ENCODE measurements at places on chromosomes 2 and 18.

DNA sequence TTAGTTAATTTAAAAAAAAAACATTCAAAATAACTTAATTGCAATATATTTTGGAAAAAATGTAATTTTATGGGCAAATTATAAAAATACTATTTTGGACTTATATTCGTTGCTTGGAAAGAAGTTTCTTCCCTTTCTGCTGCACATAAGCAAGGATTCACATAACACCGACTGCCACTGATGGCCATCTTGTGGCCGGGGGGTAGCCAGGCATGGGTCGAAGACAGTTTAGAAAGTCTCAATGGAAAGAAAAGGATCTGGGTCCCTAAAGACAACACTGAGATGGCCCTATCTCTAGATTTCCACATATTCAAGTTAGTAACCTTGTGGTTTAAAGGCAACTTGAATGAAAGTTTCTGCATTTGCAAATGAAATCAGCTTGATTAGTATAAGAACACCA, 318.6 kb downstream of the AKAIN1 start:
- no peak for DNase-seq

DNA sequence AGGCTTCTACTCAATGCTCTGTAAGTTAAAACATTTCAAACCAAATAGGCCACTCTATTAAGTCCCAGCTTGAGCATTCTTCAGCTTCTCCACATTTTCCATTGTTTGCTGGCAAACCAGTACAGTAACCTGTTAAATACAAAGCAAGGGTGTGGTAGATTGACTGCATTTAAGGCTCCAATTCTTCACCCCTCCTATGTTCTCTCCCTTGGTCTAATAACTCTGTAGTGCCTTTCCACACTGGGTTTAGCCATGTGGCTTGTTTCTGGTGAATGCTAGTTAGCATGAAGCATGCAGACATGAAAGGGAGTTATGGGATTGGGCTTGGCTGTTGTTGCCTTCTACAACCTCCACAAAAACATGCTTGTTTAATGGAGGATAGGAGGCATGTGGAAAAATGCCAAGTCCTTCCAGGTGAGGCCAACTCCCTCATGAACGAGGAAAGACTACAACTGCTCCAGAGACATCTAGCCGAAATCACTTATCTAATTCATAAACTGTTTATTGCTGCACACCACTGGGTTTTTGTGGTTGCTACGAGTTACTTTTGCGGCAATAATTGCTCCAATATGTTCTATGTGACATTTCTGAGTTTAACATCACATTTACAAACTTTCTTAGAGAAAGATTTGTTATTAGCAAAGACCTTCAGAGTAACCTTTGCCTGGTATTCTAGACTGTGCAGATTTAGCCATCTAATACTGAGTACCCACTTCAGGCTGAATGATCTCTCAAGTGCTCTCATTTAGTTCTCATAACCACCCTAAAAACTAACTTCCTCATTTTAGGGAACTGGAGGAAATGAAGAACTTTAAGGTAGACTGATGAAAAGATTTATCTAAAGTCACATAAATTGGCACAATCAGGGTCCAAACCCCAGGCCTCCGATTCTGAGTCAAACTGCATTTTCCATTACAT, 104.0 kb downstream of the SMAD2 start:
- no peak for DNase-seq

DNA sequence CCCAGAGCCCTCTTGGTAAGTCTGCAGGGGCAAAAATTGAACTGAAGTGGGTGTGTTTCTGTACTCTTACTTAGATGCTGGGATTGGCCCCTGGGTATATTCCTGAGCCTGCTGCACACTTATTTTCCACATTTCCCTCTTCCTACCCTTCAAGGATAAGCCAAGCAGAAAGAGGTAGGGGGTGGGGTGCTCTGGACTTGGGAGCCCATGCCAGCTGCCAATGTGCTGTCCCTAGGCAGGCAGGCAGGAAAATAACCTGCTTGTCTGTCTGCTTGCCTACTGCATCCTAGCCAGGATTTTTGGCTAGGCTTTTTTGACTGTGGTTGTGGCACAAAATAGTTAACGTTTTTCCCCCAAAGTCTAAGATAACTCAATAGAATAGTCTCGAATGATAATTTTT, 234.3 kb downstream of the ALK start:
- no peak for DNase-seq

DNA sequence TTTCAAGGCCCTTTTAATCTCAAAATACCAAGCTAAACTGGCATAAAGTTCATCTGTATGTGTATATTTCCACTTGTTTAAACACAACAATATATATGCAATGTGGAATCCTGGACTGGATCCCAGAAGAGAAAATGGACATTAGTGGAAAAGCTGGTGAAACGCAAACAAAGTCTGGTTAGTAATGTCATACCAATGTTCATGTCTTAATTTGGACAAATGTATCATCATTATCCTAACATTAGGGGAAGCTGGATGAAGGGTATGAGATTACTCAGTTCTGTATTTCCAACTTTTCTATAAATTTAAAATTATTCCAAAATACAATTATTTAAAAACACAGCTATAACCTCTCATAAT, 3.8 kb downstream of the SP3 start:
- no peak for DNase-seq

DNA sequence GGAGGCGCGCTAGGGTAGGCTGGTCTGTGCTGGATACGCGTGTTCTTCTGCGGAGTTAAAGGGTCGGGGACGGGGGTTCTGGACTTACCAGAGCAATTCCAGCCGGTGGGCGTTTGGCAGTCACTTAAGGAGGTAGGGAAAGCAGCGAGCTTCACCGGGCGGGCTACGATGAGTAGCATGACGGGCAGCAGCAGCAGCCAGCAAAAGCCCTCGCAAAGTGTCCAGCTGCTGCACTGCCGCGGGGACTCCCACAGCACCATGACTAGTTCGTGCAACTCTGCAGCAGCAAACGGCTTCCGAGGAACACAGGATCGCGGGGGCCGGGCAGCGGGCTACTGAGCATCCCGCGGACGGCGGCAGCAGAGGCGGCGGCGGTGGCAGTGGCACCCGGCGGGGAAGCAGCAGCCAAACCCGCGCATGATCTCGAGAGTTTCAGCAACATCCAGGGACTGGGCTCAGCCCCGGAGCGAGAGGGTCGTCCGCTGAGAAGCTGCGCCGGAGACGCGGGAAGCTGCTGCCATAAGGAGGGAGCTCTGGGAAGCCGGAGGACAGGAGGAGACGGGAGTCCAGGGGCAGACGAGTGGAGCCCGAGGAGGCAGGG, 368 bp downstream of the TMEFF2 start:
- DNase-seq, result no peak

Measured in esophagus muscularis mucosa (tissue), 4 donors.